ENCODE measurements at places on chromosomes 1 and 21.

GRCh38 chr21:39668369-39668768 is 55.6 kb downstream of the B3GALT5 start:
- DNase-seq = no peak

DNA sequence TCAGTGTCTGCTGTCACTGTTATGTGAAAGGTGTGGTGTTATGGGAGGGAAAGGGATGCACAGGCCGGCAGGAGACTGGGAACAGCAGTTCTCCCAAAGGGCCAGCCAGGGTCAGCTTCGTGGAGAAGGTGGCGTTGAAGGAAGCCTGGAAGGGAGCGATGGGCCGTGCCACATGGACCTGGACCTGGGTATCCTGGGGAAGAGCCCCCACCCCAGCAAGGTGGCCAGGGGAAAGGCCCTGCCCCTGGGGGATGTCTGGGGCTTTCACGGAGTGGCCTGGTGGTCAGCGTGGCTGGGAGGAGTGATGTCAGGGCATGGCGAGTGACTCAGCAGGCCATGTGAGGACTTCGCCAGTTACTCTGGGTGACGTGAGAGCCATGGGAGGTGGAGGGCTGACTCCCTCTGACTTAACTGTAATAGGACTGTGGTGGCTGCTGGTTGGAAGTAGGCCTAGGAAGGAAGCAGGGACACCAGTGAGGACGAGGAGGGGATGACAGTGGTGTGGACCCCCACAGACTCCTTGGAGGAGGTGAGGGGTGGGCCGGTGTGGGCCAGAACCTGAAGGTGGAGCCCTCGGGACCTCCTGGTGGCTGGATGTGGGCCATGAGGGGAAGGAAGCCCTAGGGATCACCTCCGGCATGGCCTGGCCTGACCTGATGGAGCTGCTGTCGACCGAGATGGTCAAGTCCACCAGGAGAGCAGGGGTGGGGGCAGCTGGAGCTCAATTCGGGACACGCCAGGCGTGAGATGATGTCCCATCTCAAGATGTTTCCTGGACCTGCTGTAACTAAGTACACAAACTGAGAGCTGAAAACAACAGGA is 54.5 kb downstream of the BACE2 start:
- no peak for DNase-seq

- DNase-seq = no peak
Observed at GRCh38 chr1:221698579-221699349, 43.1 kb downstream of the DUSP10 start.

DNA sequence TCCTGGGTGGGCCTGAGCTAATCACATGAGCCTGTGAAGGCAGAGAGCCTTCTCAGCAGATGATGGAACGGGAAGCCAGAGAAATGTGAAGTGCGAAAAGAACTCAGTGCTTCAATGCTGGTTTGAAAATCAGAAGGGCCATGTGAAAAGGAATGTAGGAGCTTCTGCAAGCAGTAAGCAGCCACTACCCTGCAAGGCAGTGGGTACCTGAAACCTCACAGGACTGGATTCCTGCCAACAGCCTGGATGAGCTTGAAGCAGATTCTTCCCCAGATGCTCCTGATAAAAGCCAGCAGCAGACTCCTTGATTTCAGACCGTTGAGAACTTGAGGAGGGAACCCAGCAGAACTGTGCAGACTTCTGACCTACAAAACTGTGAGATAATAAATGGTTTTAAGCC is 158.6 kb downstream of the SYT2 start:
- DNase-seq = no peak

- no peak for DNase-seq
Observed at GRCh38 chr1:108011295-108011694, 46.3 kb upstream of the VAV3 start.

- no peak for DNase-seq
Observed at GRCh38 chr1:207129053-207129452, 25.0 kb downstream of the C4BPA start.

GRCh38 chr1:186487163-186487562 is 26.2 kb upstream of the PDC start:
- no peak for DNase-seq

DNA sequence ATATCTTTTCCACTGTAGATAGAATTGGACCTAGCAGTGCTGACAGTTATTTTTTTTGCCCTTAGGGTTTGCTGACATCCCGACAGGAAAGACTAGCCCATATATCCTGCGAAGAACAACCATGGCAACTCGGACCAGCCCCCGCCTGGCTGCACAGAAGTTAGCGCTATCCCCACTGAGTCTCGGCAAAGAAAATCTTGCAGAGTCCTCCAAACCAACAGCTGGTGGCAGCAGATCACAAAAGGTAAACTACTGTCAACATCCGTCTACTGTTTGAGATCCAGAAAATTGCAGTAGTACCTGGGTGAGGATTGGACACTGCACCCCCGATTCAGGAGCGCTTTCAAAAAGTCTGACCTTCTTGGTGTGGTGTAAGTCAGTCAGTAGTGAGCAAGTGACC is 55.8 kb downstream of the CENPF start:
- no peak for DNase-seq

GRCh38 chr1:204350857-204351573 is 8.7 kb downstream of the PLEKHA6 start:
- DNase-seq = no peak

GRCh38 chr21:45533846-45534635 is 8.2 kb downstream of the SLC19A1 start:
- no peak for DNase-seq

GRCh38 chr1:17553975-17554700 is 14.6 kb downstream of the ARHGEF10L start:
- no peak for DNase-seq

DNA sequence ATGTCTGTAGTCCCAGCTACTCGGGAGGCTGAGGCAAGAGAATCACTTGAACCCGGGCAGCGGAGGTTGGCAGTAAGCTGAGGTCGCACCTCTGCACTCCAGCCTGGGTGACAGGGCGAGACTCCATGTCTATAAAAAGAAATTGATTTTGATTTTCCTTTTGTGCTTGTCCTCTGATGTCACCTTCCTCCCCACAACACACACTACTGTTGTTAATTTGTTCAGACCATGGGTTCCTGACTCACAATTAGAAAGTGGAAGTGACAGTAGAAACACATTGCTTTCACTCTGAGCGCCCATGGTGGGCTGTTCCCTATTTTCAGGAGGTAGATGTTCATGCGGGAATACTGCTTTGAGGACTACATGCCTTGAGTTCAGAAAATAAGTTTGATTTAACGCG is 165.5 kb upstream of the KCNJ6 start:
- DNase-seq = no peak

GRCh38 chr1:175217721-175218531 is 25.4 kb upstream of the KIAA0040 start:
- DNase-seq = no peak

- DNase-seq = no peak
Observed at GRCh38 chr1:54219688-54220003, 19.7 kb downstream of the MRPL37 start.

DNA sequence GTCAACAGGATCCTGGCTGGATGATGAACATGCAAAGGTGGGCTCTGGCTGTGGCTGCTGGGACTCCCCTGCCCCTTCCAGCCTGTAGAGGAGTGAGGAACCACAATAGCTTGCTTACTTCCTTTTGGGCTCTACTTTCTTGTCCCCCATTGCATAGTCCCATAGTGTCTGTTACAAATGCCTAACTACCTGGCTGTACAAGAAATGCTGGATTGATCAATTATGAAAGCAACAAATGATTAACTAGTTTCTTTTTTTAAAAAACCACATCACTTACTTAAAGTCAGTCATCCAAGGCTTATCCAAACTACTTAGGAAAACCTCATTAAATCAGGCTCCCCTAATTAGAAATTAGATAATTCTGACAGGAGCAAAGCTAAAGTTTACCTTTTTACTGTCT is 514.1 kb upstream of the PKN2 start:
- no peak for DNase-seq

- DNase-seq = no peak
Observed at GRCh38 chr21:35481005-35481404, 431.9 kb upstream of the RUNX1 start.

DNA sequence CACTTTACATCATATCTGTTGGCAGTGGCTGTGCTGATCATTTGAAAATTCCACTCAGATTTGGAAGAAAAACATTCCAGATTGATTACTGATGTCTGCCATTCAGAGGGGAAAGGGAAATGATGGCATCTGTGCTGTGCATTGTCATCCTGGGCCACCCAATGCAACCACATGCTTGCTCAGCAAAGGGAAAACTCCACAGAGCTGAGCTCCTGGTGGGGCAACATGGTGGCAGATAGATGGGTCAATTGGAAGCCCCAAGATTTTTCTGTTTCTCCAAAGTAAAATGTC is 11.8 kb downstream of the OXCT2 start:
- DNase-seq = no peak

DNA sequence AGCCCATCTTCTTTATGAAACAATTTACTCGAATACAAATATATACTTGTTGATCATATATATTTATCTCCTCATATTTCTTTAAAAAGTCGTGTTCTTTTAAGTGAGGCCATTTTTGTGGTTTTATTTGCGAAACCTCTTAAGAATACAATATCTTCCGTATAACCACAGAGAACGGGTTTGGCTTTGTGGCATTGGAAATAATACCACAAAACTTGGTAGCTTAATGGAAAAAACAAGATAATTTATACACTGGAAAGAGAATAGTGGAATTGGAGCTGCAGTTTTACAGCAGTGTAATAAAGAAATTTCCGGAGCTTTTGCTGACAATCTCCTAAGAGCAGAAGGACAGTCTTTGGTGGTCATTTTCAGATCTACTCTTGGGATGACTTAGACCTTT is 29.4 kb downstream of the PTGFR start:
- DNase-seq = no peak

GRCh38 chr1:154558720-154559465 is 431 bp upstream of the UBE2Q1 start:
- DNase-seq = peak; percentile 100

GRCh38 chr1:208203848-208204609 is 40.2 kb downstream of the PLXNA2 start:
- DNase-seq = no peak

GRCh38 chr1:227214207-227214606 is 104.1 kb downstream of the CDC42BPA start:
- no peak for DNase-seq

- no peak for DNase-seq
Observed at GRCh38 chr1:209583408-209583807, at the start of gene CAMK1G. TSS of gene CAMK1G (plus strand) at chr1:209583714. CDS start at chr1:209594984, 11,270 bp downstream.

GRCh38 chr1:236689713-236690569 is 3.6 kb downstream of the ACTN2 start:
- no peak for DNase-seq
